ENCODE measurements at places on chromosomes 3 and 15.

DNA sequence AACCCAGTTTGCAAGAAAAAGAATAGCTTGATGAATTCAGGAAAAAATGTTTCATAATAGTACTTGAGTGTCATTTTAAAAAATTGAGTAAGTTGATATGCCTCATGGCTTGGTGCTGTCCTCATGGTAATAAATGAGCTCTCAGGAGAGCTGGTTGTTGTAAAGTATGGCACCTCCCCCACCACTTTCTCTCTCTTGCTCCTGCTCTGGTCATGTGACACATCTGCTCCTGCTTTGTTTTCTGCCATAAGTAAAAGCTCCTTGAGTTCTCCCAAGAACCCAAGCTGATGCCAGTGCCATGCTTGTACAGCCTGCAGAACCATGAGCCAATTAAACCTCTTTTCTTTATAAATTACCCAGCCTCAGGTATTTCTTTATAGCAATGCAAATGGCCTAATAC lies 108.8 kb upstream of the CRBN start:
- no peak for DNase-seq

DNA sequence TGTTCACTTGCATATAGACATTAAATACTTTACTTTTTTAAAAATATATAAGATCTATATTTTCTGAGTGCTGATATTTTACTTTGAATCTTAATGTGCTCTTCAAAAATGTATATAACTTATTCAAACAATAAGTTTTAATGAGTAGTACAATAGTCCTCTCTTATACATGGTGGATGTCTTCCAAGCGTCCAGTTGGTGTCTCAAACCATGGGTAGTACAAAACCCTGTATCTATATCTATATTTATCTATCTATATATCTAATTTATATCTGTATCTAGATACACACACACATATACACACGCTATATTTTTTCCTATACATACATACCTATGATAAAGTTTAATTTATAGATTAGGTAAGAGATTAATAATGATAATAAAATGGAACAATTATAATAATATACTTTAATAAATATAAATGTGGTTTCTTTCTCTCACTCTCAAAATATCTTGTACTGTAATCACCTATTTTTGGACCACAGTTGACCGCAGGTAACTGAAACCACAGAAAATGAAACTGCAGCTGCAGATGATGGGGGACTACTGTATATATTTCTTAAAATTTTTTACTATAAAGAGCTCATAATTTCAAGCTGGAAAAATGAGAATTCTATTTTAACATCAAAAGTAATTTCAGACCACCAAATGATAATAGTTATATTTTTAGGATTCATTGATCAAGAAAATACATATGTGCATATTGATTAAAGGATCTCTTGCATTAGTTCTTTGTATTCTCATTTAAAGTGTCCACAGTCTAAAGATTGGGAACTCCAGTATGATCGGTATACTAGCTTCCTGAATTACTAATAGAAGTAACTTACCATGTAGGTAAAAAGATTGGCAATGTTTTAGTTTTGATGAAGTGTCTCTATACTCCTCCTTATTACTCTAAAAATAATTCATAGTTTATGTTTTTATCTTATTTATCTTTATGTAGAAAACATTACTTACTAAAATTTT lies 215.1 kb upstream of the MLF1 start:
- DNase-seq = no peak

- DNase-seq = no peak
Observed at GRCh38 chr3:117553461-117553860, 843.9 kb downstream of the TUSC7 start.

DNA sequence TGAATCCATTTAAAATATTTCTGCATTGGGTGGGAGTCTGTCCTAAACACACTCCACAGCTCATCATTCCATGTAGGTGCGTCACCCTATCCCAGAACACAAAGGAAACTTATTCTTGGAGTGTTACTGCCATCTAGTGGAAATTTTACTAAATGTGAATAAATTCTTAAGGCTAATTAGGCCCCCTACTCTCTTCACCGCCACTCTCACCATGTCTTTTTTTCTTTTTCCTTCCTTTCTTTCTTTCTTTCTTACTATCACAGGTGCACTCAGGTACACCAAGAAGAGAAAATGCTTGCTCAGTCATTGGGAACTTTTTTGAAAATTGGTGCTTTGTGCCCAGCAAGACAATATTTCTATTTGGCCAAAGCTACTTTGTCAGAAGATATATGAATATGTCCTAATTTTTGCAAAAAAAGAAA lies 26.4 kb upstream of the ATP8B4 start:
- peak; percentile 74 for DNase-seq

- DNase-seq = no peak
Observed at GRCh38 chr3:139460076-139460475, 16.2 kb downstream of the RBP2 start.
